ENCODE measurements at places on chromosomes 2 and 18.

GRCh38 chr2:201057087-201057521 is 14.4 kb downstream of the HYCC2 start:
- no peak for DNase-seq

DNA sequence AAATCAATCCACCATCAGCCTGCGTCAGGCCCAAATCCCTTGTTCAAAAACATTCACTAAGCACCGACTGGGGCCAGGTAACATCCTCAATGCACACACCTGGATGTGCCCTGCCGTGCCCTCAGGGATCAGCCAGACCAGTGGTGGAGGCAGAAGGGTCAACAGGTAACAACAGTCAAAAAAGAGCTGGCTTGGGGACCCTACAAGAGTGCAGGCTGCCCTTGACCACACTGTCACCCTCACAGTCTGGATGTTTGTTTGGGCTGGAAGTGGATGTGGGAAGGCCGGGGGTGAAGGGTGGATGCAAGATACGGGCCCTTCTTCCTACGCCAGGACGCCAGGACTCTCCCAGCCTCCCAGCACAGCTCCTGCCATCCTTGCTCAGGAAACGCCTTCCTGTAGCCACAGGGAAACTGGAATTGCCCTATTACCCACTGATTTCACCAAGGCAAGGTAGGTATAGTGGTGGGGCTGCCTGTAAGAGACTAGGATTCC is 2.7 kb downstream of the BIN1 start:
- DNase-seq, result no peak

DNA sequence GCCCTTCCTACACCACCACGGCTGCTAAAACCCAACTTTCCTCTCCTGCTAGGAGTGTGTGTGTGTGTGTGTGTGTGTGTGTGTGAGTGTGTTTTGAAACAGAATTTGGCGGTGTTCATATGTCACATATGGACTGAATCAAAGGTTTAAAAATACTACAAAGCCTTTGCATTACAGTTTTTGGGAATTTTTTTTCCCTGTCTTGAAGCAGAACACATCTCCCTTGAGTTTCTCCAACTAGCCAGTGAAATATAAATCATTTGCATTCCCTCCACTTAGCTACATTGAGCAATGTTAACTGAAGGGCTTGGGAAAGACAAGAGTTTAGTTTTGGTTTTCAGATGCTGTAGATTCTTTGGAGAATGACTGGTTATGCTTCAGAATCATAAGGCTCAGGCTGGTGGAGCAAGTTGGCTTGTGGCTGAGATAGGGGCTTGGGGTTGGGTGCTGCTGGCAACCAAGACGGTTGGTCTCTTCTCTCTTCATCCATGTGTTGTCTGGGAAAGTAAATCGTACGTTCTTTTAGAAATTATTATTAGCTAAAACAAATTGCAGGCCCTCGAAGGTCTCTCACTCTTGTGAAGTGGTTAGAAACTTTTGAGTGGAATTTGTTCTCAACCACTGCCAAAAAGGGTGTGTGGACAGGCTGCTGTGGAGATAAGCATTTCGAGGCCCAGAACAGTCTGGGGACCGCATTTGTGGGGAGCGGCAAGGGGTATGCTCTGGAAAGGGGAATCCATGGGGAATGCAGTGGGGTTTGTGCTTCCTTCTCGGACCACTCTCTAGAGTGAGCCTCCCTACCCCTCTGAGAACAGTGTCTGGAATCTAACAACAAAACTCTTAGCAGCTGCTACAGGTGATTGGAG is 1.4 kb downstream of the NRP2 start:
- no peak for DNase-seq

DNA sequence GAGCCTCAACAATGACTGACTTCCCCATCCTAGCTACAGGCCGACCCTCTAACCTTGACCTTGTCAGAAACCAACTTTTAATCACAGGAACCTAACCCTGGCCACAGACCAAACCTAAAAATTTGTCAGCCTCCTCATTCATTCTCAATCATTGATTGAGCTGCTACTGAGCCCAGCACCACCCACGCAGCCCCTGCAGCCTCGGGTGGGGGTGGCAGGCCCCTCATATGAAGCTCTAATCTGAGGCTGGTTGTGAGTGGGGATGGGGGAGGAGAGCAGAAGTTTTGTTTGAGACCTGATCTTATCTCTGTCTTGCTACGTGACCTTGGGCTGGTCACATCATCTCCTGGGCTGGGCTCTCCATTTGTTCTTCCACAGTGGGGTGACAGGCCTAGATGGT is 99.5 kb upstream of the EPAS1 start:
- no peak for DNase-seq

GRCh38 chr2:226726546-226726945 is 73.1 kb downstream of the IRS1 start:
- DNase-seq, result no peak

DNA sequence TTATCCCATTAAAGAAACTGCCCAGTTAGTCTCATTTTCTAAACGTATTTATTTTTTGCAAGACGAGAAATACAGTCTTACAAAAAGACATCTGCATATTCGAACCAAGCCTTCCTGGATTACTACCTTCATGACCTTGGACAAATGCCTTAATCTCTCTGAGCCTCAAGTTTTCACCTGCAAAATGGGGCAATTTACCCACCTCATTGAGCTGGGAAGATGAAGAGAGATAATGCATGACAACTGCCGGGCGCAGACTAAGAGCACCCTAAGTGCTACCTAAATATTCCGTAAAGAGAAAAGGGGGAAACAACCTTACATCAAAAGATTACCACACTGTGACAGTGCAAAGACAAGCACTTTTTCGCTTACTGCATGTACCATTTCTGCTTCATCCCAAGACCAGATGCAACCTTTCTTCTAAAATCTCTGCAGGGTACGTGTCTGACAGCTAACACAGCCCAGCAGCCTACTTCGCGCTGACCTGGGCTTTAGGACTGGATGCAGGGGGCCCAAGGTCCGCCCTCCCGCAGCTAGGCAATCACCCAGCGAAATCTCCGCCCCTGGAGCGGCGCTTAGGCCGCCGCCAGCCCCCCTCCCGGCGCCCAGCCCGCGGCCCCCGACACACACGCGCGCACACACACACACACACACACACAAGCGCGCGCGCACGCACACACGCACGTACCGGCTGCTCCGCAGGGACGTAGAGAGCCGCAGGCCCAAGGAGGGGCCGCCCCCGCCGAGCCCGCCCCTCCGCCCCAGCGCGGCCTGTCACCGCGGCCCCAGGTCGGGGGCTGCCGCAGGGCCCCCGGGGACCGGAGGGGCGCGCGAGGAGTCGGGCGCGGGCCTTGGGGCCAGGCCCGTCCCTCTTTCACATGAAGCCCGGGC is 766 bp downstream of the MAP3K2 start:
- peak; percentile 56 for DNase-seq

Measured in NT2/D1 (cell line).